CD4-positive, alpha-beta memory T cell (primary cell): ENCODE measurements at places on chromosomes 6 and 20. TPM values are rescaled to one million over a fixed set of nuclear protein-coding genes. Genes with fewer than 3 reads are reported as not detected.

PRKN gene
- 5.3 TPM for total RNA-seq

PI16 gene
- total RNA-seq = 5.8 TPM

TBXT gene
- not detected for total RNA-seq

ANKEF1 gene
- 5.1 TPM for total RNA-seq

VWA7 gene
- total RNA-seq = 1.7 TPM

ECT2L gene
- total RNA-seq = not detected

DNA sequence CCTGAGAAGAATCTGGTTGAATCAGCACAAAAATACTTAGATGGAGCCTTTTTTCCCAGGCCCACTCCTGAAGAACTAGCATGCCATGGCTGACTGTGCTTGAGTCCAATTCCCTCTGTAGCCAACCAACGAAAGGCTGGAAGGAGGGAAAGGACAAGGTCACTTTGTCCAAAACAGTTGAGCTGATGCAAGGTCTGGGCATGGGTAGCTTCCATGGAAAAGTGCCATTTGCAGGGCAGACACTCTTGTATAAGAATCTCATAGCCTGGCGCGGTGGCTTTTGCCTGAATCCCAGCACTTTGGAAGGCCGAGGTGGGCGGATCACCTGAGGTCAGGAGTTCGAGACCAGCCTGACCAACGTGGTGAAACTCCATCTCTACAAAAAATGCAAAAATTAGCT, 125.0 kb upstream of the LGSN start:
- H3K27ac ChIP-seq = no peak overlapping the region
- no peak overlapping the region for H3K4me3 ChIP-seq
- no peaks in the 10 kb centered on the region for H3K4me1 ChIP-seq
- DNase-seq = no peak
- H3K36me3 ChIP-seq = no peaks in the 10 kb centered on the region

DNA sequence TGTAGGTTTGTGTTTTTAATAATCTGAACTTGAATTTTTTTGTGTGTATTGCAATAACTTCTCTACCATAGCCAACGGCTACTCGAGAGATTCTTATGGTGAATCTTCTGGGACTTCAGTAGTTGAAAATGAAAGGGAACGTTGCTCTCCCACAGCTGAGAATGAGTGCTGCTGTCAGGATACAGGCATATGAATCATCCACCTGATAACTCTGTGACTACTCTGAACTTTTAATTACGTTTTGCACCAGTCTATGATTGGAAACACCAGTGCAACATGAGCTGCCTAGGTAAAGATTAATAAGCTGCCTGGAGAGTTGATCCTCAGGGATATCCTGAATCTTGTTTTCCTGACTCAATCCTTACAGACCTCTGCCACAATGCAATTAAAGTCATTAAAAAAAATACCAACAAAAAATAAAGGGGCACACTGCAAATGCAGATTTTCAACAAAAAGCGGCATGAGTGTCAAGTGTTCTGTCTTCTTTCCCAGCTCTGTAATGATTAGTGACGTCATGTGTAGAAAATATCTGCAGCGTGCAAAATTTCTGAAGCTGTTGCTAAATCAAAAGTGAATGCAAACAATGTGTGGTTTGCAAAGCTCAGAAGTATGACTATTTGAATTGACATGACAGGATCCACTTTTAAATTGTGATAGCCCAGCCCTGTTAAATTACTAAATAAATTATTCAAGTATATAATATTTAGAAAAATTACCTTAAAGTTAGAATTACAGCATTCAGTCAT, 432.2 kb downstream of the HTR1B start:
- no peak for DNase-seq
- no peak overlapping the region for H3K27ac ChIP-seq
- H3K4me1 ChIP-seq = no peaks in the 10 kb centered on the region
- H3K27me3 ChIP-seq = no peaks in the 10 kb centered on the region
- no peaks in the 10 kb centered on the region for H3K36me3 ChIP-seq

DNA sequence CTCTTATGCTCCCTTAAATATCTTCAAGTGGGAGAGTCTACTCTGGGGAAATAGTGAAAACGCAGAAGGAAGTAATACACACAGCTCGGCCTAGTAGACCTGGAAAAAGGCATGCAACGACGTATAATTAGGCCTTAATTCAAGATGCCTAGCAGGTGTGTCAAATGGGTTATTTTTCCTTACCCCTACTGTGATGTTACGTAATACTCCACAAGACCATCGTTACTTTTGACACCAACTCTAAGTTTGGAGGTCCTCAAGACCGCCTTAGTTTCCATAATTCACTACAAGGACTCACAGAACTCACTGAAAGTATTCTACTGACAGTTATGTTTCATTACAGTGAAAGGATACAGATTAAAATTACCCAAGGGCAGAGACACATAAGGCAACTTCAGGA, 1024.3 kb upstream of the MAP3K7 start:
- DNase-seq = no peak
- no peak overlapping the region for H3K4me3 ChIP-seq
- H3K4me1 ChIP-seq = no peaks in the 10 kb centered on the region
- H3K36me3 ChIP-seq = no peaks in the 10 kb centered on the region
- H3K27ac ChIP-seq = no peak overlapping the region

GRCh38 chr20:58309591-58310290, at the start of gene RAB22A:
Gene RAB22A (plus strand): TSS chr20:58309715. CDS start chr20:58309977, 262 bp downstream.
- peaks cover 68% of the 10 kb centered on the region for H3K4me1 ChIP-seq
- no peaks in the 10 kb centered on the region for H3K27me3 ChIP-seq
- peak within 1 kb of the TSS; percentile 62 for H3K4me3 ChIP-seq
- H3K27ac ChIP-seq = peak within 1 kb of the TSS; percentile 87
- DNase-seq = peak; percentile 88
- H3K36me3 ChIP-seq = peaks cover 6% of the 10 kb centered on the region

- H3K27ac ChIP-seq = no peak overlapping the region
- H3K4me1 ChIP-seq = peaks cover 83% of the 10 kb centered on the region
- peak; percentile 35 for DNase-seq
- H3K4me3 ChIP-seq = peak overlapping the region; percentile 1
- no peaks in the 10 kb centered on the region for H3K36me3 ChIP-seq
Measured at GRCh38 chr20:43955062-43955749, 40.6 kb downstream of the TOX2 start.

GRCh38 chr6:156545021-156545420, 232.2 kb upstream of the ARID1B start:
- no peaks in the 10 kb centered on the region for H3K36me3 ChIP-seq
- no peak overlapping the region for H3K4me3 ChIP-seq
- H3K27ac ChIP-seq = no peak overlapping the region
- no peaks in the 10 kb centered on the region for H3K27me3 ChIP-seq
- DNase-seq = no peak
